ENCODE measurements at places on chromosomes 3 and 15. TPM values are rescaled to one million over a fixed set of nuclear protein-coding genes. Genes with fewer than 3 reads are reported as not detected.

DNA sequence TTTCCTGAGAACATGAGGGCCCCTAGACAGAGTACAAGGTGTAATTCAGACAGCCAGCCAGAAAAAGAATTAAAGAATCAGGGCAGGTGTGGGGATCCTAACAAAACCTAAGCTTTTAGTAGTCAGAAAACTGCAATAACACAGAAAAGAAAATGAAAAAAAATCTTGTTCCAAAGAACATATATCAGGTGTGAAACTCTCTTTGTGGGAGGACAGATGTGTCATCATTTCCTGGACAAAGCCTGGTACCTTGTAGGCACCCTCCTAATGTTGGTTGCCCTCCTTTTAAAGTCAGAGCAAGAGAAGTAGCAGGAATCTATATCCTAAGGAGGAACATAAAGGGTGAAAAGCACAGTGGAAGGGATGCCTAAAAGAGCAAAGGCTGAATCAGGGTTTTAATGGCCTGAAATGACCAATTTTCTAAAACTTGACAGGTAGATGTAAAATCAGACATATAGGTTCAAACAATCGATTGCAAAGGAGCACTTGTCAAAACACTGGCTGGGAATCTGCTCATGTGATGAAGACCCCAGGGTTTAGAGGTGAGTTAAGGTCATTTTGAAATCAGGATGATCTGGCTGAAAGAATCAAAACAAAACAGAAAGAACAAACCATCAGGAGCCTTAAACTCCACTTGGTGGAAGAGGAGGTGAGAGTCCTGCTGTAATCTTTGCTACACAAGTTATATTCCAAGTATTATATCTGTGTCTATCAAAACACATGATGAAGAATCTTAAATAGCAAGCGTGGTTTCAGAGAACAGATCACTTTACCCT lies 54.9 kb downstream of the TGFBR2 start:
- no peak for DNase-seq

DNA sequence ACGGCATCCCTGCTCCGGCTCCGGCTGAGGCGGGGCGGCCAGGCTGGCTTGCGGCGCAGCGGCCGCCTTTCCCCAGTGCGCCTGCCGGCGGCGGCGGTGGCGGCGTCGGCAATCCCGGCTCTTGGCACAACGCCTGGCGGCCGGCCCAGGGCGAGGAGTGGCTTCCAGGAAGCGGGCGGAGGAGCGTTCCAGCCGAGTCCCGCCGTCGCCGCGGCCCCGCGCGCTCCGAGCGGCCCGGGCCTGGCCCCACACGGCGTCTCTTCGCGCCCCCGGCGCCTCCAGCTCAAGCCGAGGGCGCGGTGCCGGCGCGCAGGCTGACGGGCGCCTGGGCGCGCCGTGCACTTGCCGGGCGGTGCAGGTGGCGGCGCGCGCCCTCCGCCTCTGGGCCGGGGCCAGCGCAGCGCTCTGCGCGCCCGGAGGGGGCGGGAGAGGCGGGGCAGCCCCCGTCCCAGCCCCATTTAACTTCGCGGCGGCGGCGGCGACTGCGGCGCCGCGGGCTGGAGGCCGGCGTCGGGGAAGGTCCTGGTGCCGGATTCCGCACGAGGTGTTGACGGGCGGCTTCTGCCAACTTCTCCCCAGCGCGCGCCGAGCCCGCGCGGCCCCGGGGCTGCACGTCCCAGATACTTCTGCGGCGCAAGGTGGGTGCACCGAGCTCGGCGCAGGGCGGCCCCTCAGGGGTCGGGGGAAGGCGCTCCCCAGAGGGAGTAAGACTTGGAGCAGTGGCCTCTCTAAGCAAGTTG lies at the start of gene ADAMTSL3:
TSS of gene ADAMTSL3 (plus strand) at position 485 of the 740 bp plus-strand sequence. CDS start 1,639 bp downstream, outside the sequence.
- peak; percentile 21 for DNase-seq

DNA sequence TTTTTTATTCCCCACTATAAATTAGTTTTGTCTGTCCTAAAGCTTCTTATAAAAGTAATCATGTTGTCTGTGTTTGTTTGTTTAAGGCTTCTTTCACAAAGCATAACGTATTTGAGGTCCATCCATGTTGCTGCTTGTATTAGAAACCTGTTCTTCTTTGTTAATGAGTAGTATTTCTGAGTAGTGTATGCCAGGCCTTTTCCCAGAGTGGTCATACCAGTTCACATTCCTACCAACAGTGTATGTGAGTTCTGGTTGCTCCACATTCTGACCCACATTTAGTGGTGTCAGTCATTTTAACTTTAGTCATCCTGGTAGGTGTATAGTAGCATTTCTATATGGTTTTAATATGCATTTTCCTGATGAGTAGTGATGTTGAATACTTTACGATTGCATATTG lies 98.6 kb downstream of the NEO1 start:
- DNase-seq = no peak

- no peak for DNase-seq
Measured at GRCh38 chr3:196638861-196639482, 522 bp upstream of the NRROS start.

DNA sequence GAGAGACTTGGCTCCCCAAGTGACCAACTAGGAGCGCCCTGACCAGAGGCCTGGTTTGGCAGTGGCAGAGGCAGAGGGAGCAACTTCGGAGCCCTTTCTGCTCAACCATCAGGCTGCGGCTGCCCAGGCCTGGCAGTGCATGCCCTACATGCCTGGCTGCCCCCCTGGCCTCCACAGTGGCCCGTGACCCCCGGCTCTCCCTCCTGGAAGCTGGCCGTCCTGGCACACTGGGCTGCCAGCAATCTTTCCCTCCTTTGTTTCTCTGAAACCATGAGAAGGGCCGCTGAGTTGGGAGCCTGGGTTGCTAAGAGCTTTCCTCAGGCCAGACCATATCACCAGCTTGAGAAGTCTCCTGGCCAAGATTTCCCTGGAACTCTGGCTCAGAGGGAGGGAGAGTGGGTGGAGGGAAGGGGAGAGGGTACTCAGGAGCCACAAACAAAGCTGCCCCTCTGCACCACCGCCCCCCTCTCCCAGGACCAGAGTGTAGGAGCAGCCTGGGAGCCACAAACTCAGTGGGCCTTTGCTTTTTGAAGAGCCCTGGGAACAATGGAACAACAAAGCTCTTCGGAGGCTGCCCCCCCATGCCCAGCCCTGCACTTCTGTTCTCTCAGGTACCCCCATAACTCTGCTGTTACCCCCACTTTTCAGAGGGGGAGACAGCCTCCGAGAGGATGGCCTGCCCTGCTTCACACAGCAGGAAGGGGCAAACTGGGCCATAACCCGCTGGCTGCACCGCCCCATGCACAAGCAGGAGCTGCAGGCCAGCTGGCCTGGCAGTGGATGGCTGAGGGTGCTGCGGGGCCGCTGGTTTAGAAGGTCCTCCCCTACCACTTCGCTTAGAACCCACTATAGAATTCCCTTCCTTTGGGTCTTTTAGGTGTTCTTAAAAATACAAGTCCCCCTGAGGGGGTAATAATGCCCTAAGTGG lies 11.3 kb downstream of the CORO2B start:
- DNase-seq = no peak

The LMAN1L gene
- total RNA-seq = not detected

The GOLGA8J gene
- 1.2 TPM for total RNA-seq

The LSAMP gene
- total RNA-seq = 5.4 TPM

The CCR3 gene
- total RNA-seq = not detected

The LIPC gene
- not detected for total RNA-seq

The LDHAL6B gene
- not detected for total RNA-seq
